Hematopoietic multipotent progenitor cell treated with erythropoietin and hydrocortisone succinate and interleukin-3 and kit ligand, for 8 days (in vitro differentiated cells): ENCODE measurements at places on chromosomes 3 and 15.

- DNase-seq = no peak
Observed at GRCh38 chr15:41429003-41429890, 12.4 kb downstream of the RTF1 start.

- DNase-seq = no peak
Observed at GRCh38 chr3:38554127-38554827, 58.1 kb downstream of the EXOG start.

DNA sequence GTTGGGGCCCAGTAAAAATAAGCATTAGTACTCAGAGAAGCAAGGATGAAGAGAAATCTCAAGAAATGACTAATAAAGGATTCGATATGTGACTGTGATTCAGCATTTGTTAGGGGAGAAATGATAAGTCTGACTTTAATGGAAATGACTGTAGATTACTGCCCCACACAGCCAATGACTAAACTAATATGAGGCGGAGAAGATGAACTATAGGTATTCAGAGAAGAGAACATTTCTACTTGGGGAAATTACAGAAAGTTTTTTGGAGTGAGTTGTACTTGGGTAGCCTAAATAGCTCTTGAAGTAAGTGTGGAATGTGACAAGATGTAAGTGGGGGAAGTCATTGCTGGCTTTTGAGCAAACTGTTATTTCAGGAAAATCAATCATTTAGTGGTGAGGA lies 380.0 kb downstream of the PDCD6IP start:
- DNase-seq = no peak

- DNase-seq = no peak
Observed at GRCh38 chr3:111531446-111531845, 10.6 kb upstream of the CD96 start.

DNA sequence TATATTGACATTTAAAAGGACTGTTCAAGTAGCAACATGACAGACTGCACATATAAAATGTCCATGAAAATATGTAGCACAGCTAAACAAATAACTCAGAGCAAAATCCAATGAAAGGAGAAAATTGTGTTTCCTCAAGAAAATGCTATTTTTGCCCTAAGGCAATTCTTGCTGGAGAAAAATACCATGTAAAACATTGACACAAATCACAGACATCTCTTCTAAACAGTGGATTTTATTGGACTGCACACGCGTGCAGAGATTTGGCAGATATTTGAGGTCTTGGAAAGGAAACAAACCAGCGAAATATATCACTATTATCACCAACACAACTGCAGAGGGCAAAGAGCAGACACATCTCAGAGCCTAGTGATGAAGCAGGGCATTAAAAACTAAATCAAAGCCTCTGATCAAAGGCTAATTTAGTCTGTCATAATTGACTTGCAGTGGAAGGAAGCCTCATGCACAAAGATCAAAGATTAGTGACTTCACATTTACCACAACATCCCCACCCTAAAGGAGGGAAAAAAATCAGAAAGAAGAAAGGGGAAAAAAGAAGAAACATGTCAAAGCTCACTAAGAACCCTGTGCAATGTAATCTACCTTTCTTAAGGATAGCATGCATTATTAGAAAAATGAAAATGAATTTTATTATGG lies 52.4 kb downstream of the CHL1 start:
- no peak for DNase-seq

DNA sequence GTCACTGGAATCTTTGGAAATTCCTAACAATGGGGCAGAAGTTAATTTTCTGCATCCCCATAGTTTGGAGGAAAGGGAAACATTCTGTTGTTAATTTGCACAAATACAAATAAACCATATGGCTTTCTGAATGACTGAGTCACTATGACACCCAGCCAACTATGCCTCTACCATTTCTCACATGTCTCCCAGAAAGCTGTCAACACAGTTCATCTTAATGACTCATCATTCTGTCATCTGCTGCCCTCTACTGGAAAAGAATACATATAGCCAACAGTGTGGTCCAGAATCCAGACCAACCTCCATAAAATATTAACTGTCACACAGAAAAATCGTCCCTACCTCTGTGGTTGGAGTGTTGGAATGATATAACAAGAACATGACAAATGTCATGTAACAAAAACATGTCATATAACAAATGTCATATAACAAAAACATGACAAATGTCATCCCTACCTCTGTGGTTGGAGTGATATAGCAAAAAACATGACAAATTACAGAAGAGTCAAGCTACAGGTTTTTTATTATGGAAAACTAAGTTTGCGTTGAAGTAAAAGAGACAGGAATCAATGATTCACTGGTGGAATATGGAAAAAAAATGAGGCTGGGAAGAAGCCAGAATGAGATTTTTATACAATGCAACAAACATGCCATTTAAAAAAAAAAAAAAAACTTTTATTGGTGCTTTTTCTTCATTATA lies 47.7 kb upstream of the GYG1 start:
- DNase-seq = peak; percentile 84
